Putamen (tissue), 1 donor: ENCODE measurements at places on chromosomes 6 and 20.

DNA sequence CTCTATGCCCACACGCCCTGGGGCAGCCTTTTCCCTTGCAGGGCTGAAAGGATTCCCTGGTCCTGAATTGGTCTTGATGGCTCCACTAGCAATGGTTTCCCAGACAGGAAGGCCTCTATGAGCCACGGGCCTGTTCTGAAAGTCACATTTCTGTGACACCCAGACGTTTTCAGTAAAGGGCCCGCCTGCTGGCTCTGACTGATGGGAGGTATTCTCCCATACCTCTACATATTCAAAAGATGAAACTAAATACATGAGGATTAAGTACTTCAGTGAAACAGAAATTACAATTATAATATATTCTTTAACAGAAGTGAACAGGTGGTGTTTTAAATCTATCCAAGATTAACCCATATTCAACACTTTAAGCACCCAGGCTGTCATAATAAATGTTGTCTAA, 629.8 kb downstream of the CDH26 start:
- no peak for DNase-seq

DNA sequence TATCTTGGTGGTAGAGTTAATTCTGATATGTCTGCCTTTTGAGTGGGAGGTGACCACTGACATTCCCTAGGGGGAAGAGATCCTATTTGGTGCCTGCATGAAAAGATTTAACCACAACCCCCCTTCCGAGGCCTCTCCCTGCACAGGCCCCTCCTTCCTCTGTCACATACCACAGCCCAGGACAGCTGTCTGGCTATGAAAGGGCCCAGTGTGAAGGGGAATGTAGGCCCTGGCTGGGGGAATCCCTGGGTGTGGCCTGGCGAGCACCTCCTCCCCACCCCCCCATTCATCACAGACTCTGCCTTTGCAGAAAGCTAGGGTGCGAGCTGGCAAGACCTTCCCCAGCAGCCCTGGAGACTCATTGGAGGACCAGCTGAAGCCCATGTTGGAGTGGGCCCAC, 27.4 kb upstream of the MAPRE1 start:
- no peak for DNase-seq

DNA sequence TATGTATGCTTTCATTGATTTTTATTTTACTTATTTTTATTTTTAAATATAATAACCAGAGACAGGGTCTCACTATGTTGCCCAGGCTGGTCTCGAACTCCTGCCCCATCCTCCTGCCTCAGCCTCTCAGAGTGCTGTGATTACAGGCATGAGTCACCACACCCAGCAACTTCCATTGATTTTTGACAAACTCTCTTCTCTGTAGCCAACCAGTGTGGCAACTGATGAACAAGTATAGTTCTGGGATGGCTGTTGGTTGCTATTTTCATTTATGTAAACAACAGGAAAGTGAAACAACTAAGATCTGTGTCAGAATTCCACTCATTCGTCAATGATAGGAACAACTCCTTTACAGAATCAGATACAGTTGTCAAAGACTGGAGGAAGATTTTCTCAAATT, 356.7 kb upstream of the JARID2 start:
- no peak for DNase-seq

DNA sequence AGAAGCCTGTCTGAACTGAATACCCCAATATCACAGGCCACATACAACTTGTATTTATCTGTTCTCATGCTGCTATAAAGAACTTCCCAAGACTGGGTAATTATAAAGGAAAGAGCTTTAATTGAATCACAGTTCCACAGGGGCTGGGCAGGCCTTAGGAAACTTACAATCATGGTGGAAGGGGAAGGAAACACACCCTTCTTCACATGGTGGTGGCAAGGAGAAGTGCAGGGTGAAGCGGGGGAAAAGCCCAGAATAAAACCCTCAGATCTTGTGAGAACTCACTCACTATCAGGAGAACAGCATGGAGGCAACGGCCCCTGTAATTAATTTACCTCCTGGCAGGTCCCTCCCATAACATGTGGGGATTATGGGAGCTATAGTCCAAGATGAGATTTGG, 50.3 kb upstream of the FNDC1 start:
- no peak for DNase-seq

- no peak for DNase-seq
Measured at GRCh38 chr6:34804543-34804942, 12.7 kb downstream of the BLTP3A start.

- DNase-seq: peak; percentile 22
Measured at GRCh38 chr6:7671581-7671980, 54.3 kb upstream of the BMP6 start.

DNA sequence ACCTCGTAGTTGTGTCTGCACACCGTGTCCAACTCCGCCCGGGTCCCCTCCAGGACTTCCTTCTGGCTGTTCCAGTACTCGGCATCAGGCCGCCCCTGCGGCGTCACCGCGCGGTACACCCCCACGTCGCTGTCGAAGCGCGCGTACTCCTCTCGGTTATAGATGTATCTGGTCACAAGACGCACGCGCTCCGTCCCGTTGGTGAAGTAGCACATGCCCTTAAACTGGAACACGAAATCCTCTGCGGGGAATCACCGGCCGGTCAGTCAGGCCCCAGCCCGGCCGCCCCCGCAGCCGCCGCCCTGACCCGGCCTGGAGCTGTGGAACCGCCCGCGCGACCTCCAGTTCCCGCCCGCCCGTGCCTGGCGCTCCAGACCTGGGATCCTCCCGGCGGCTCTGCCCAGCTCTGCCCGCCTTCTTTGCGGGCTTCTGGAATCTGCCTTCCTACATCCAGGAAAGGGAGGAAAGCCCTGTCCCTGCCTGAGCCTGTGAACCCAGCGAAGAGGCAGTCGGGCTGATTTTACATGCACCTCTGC, 1.6 kb downstream of the HLA-DQB1 start:
- DNase-seq: no peak

- DNase-seq: peak; percentile 20
Measured at GRCh38 chr6:155154158-155154830, 109.5 kb upstream of the CLDN20 start.

GRCh38 chr6:134317471-134318131, at the start of gene SGK1:
SGK1 (minus strand) TSS chr6:134318112; CDS start chr6:134317460, 652 bp downstream.
- DNase-seq: peak; percentile 85

DNA sequence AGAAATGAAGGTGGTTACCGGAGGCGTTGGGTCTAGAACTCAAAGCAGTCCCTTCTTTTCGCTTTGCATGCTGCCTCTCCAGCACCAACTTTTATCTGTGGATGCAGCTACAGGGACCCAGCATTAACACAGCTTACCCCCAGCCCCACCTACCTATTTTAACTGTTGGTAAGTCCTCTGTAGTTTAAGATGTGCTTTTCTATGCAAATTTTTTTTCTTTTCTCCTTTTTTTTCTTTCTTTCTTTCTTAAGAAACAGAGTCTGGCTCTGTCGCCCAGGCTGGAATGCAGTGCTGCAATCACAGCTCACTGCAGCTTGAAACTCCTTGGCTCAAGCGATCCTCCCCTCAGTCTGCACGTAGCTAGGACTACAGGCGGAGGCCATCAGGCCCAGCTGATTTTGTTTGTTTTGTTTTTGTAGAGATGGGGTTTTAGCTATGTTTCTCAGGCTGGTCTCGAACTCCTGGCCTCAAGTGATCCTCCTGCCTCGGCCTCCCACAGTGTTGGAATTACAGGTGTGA, 6.5 kb upstream of the USP45 start:
- no peak for DNase-seq

GRCh38 chr6:148328876-148329555, 13.6 kb upstream of the SASH1 start:
- DNase-seq: peak; percentile 49

DNA sequence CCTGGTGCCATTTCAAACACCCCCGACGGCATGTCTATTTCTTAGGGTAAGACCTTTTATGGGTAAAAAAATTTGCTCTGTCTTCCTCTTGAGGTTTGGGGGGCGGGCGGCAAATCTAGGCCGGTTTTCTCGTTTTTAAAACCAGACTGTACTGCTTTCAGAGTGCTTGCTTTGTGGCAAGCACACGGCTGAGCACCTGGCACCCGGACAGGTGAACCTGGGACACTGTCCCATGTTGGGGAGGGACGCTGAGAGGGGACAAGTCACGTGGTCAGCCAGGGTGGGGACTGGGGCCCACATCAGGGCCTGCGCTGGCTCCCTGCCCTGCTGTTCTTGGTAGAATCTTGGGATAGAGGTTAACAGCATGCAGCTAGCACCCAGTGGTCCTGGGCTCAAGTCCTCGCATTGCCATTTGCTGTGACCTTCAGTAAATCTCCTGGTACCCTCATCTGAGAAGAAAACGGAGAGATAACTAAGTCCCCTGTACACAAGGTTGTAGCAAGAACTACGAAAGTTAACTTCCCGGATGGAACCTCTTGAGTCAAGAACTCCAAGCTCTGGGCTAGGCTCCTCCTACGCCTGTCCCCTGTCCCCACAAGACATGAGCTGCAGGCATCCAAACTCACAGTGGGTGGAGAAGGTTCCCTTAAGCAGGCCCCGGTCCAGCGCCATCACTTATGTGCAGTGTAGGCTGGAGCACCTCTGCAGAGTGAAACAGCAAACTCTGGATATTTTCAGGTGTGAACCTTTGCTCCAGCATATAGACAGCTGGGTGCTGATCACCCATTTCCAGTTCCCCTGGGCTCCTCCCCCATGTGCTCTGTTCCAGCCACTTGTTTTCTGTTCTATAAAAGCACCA, 41.7 kb downstream of the PMEPA1 start:
- no peak for DNase-seq

DNA sequence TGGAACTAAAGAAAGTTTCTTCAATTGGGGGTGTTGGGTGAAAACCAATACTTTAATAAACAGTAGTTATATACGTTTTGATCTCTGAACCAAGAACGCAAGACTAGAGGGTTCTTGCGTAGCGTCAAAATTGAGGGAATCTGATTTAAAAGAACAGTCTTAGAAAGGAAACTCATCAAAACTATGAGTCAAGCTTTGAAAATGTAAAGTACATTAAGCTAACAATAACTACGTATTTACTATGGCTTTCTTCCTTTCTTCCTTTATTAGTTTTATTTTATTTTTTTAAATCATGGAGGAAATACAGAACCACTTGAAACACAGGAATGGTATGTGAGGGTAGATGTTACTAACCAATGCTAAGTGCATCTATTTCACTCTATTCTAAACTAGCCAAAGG, 287.0 kb upstream of the RSPO3 start:
- DNase-seq: no peak

DNA sequence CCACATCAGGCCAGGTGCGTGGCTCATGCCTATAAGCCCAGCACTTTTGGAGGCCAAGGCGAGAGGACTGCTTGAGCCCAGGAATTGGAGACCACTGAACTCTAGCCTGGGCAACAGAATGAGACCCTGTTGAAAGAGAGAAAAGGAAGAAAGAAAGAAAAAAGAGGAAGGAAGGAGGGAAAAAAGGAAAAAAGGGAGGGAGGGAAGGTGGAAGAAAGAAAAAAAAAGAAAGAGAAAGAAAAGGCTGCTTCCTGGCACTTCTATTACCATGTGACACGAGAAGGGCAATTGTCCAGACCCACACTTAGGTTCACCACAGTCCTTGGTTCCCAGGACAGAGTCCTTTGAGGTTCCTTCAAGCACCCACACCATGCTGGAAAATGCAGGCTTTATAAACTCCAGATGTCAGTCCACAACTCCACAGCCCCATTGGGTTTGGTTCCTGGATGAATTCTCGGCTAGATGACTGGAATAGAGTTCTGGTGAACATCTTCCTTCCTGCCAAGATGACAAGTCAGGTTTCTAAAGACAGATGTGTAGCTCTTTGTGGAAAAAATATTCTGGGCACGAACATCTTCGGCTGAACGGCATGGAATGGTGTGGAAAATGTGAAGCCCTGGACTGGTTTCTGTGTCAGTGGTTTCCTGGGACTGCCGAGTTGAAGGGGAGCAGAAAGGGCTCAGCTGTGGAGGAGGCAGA, 32.5 kb downstream of the NT5E start:
- no peak for DNase-seq

GRCh38 chr20:34705008-34705396, 858 bp downstream of the TP53INP2 start:
- DNase-seq: no peak
